ENCODE measurements at places on chromosomes 7 and 10. TPM values are rescaled to one million over a fixed set of nuclear protein-coding genes. Genes with fewer than 3 reads are reported as not detected.

GRCh38 chr7:47647181-47647917 lies 65.4 kb upstream of the TNS3 start:
- DNase-seq, result no peak

- no peak for DNase-seq
Measured at GRCh38 chr10:14742815-14743214, 31.9 kb downstream of the FAM107B start.

DNA sequence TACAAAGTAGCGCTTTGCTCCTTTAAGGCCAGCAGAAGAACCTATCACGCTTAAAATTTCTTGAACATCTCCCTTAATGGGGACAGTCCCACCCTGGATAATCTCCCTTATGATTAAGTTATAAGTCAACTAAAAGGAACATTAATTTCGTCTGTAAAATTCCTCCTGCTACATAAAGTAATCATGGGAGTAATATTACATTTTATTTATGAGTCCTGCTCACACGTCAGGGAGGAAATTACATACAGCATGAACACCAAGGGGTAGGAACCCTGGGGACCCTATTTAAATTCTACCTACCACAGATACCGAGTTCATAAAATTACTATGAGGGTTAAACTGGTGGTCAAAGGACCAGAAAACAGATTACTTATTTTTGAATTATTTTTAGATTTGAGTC lies 926.6 kb upstream of the MBL2 start:
- DNase-seq, result no peak

GRCh38 chr7:99278180-99278579 lies 5.5 kb downstream of the MYH16 start:
- no peak for DNase-seq

SFTPA1 gene
- not detected for total RNA-seq

DYNC1I1 gene
- 14.0 TPM for total RNA-seq

- DNase-seq, result peak; percentile 66
Measured at GRCh38 chr10:51430506-51430905, 268.9 kb downstream of the CSTF2T start.

DNA sequence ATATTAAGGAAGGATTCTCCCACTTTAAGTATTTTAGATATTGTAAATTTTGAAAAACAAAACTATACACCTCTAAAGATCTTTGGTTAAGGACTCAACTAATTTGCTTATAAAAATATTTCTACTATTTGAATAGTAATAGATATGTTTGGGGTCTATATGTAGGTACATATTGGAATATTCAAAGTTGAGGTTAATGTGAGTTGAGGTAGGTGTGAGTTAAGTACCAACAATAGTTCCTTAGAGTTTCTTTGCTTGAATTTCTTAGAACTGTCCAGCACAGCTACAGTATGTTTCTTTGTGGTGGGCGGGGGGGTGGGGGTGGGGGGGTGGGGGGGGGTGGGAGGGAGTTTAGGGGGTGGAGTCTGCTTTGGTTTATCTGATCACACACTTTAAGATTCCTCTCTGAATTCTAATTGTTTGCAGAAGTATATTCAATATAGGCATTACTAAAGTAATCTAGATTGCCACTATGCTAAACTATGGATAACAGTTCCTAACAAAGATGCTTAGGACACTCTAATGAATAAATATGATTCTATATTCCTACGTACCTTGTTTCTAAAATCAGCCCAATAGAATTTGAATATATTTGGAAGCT lies 2.1 kb downstream of the GRM3 start:
- DNase-seq, result no peak

GRCh38 chr7:20713792-20714191 lies 72.9 kb downstream of the SP8 start:
- no peak for DNase-seq

DNA sequence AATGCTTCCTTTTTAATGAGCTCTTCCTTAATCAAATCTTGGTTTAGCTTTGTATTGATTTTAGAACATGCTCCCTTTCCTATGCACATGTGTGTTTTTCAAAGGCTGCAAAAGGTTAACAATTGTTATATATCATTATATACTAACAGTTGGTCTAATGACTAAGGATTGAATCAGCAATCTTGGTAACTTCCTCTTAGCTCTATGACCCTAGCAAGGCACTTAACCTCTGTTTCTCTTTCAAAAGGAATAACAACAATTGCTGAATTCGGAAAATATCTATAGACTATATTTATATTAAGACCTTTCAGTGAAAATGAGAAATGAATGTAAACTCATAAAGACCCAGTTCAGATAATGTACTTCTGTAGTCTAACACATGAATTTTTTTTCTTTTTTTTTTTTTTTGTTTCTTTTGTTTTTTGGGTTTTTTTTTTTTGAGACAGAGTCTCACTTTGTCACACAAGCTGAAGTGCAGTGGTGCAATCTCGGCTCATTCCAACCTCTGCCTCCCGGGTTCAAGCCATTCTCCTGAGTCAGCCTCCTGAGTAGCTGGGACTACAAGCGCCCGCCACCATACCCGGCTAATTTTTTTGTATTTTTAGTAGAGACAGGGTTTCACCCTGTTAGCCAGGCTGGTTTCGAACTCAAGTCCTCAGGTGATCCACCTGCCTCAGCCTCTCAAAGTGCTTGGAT lies 48.8 kb downstream of the HOXA1 start:
- peak; percentile 59 for DNase-seq

Data from dermis microvascular lymphatic vessel endothelial cell (primary cell).